Stimulated activated CD4-positive, alpha-beta T cell treated with anti-CD3 and anti-CD28 coated beads, Interleukin-4, amount 100 ng/mL, for 4 hours (primary cell): ENCODE measurements at places on chromosomes 7 and 10.

DNA sequence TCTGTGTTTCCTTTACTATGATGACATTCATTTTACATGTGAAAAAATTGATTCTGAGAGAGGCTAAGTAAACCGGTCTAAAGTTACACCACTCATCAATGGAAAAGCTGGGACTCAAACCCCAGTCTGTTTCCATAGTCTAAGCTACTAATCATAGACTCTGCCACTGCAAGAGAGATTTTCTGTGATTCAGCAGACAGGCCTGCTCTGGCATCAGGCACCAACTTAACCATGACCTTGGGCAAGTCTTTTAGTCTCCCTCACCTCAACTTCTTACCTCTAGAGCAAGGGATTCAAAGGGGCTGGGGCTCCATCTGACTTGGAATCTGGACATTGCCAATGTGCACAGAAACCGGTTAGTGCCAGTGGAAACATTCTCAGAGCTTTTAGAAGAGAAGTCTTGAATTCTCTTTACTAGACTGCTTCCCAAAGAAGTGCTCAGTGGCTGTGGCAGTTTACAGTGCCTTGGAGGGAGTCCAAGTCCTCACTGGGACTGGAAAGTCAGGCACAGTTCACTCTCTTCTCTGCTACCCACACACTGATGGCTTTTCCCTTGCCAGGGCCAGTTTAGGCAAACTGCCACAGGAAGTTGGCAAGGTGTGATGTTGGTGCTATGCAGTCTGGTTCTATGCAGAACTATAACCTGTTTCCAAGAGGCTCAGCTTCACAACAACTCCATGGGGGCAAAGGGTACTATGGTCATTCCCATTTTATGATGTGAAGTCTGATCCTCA is 4.5 kb upstream of the BLNK start:
- DNase-seq, result no peak

GRCh38 chr7:108120933-108121332 is 9.2 kb downstream of the LAMB4 start:
- DNase-seq, result no peak

GRCh38 chr10:129968853-129969183 is 4.7 kb upstream of the EBF3 start:
- DNase-seq, result no peak

- no peak for DNase-seq
Measured at GRCh38 chr7:93943816-93944540, 22.4 kb downstream of the GNG11 start.

DNA sequence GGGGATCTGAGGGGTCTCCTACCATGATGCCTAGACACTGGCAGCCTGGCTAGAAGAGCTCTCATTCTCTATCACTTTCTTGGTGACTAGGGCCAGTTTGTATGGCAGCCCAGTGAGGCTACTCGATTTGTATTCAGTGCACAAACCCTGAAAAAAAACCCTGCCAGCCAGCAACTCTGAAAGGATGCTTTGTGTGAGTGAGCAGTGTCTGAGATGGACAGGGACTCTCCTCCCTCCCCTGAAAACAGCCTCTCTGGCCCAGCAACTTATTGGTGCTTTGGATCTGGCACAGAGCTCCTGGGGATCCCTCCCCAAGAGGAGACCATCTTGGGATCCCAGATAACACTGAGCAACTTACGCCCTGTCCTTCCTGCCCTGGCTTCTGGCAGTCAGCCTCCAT is 10.8 kb upstream of the LRRC4 start:
- DNase-seq, result no peak

GRCh38 chr7:40772096-40772495 is 637.3 kb downstream of the SUGCT start:
- DNase-seq, result no peak

GRCh38 chr10:86968271-86968993 is at the start of gene ADIRF:
ADIRF (plus strand) TSS chr10:86968482; CDS start chr10:86968545, 63 bp downstream.
- DNase-seq, result no peak

- no peak for DNase-seq
Measured at GRCh38 chr7:110187877-110188554, 902.9 kb upstream of the LRRN3 start.

GRCh38 chr10:105592468-105592867 is 951.4 kb downstream of the SORCS3 start:
- no peak for DNase-seq

- DNase-seq, result no peak
Measured at GRCh38 chr10:8811201-8811600, 756.7 kb downstream of the GATA3 start.

DNA sequence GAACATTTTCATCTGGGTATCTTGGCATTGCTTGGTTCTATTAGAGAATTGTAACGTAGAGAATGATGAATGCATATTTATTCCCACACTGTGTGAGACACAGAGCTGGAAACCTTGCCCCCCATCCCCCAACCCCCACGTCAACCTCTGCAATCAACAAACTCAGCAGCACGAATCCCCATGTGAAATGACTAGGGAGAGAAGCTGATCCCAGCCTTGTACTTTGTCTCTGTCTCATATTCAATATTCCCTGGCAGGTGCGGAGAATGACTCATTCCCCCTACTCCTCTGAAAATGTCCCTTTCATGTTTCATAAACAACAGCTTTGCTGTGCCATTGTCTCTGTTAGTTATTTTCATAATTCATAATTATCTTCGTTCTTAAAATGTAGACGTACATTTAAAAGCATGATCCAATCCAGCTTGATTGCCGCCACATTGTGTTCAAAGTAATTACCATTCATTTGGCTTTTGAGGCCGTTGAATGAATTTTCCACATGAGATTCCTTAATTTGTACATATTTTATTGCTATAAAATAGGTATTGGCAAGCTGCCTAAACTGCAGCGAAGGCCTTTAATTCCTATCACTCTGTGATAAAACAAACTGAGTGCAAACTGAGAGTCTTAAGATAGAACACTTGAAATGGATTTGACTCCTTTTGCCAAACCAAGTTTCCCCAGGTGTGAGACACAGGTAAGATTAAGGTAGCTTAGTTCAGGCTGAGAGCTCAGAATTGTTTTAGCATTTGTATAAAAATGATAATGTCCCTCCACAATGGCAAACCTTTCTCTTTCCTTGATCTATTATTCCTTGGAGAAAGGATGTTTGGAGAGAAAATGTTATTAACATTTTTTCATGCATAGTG is 920.2 kb downstream of the TYW1 start:
- no peak for DNase-seq

DNA sequence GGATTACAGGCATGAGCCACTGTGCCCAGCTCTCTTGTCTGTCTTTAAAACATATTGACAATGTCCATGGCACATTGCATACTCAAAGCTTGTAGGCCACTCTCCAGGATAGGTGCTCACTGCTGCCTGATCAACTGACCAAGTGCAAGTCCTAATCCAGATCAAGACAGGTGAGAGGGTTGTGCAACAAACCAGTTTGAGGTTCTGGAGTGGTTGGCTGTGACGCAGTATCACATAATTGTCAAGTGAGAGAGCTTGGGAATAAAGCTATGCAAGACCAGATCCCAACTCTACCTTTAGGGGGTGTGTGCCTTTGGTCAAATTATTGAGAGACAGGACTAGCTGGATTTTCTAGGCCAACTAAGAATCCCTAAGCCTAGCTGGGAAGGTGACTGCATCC is 43.0 kb upstream of the OPN4 start:
- no peak for DNase-seq

DNA sequence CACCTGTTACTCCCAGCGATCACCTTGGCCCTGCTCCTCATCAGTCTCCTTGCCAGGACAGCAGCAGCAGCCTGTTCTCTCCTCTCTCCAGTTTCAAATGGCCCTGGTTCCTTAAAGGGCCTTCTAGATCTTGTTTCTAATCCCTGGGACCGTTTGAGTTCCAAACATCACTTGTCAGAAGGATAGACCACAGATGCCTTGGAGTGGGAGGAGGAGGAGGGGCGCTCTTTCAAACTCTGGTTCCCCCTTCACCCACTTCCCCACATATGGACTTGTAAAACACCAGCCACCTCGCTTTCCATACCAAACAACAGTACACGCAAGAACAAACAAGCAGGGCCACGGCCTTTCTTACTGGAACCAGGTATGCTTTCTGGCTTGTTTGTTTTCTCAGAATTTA is 104.8 kb downstream of the PLXNA4 start:
- no peak for DNase-seq

DNA sequence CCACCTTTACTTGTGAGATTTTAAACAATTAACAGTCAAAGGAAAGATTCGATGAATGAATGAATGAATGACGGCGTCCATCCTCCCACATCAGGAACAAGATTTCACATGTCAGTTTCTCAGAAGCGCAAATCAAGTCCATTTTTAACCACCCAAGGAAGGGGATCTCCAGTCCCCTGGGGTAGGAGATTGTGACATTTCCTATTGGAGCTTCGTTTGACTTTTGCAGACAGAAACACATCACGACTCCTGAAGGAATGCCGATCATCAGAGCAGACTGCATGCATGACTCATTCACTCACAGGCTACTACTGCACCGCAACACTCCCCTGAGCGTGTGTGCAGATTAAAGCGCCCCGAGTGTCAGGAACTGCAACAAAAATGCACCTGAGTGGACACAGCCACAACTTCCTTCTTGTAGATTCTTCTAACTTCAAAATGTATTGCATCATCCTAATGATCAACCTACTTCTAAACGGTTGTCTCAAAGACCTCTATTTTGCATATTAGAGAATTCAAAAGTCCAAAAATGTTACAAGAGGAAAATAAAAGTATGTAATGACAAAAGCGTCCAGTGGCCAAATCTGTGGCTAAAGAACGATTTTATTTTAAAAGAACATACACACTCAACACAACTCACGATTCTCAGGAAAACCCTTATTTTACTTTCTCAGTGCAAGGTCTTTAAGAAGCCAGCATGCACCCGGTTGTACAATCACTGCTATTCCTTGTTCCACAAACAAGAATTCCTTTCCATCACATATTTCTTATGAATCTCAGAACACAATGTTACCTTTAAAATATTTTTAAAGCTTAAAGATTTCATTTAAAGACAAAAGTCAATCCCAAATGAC is 172.6 kb downstream of the FAM107B start:
- DNase-seq, result no peak

- no peak for DNase-seq
Measured at GRCh38 chr7:1919539-1920265, 249.6 kb downstream of the ELFN1 start.

DNA sequence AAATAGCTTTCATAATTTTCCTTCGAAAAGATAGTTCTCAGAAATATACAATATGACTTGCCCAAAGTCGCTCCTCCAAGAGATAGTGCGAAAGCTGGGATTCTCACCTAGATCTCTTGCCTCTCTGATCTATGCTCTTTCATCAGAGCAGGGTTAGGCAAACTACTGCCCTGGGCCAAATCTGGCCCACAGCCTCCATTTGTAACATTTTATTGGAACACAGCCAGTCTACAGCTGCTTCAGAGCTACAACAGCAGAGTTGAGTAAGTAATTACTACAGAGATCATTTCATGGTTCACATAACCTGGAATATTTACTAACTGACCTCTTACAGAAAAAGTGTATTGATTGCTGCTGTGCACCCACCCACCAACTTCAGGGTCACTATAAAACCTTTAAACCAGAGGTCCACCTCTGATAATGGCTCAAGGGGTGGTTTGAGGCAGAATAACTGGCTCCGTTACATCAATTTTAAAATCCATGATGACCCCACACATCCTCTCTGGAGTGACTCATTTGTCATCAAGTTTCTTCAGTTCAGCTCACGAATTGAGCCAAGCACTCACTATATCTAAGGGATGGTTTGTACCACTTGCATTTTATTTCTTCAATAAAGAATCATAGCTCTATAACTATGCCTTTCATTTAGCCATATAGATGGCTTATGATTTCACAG is 1019.0 kb downstream of the XPNPEP1 start:
- no peak for DNase-seq

DNA sequence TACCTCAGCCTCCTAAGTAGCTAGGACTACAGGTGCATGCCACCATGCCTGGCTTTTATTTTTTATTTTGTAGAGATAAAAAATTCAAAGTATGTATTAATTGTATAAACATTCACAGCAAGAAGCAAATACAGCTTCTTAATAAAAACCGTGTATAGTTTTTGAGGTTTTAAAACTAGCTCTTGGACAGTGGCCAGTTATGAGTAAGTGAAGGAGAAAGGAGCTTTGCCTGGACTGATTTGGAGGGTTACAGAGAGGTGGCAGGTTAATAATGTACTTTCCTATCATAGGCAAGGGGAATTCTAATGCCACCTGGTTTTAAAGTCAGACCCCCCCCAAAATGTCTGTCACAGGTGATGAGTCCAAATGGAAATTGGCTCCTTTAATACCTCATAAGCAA is 43.4 kb downstream of the ZNRF2 start:
- DNase-seq, result no peak

DNA sequence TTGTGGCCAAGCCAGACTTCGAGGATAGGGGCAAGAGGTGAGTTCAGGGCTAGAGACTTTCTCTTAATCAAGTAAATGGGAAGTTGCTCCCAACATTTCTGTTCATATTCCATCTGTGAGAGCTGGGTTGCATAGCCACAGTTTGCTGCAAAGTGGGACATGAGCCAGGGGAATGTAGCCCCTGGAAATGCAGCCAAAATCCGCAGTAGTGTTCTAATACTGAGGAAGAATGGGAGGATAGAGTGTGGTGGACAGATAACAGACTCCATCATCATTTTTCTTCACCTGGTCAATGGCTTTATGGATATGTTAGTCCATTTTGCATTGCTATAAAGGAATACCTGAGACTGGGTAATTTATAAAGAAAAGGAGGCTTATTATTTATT is 177.7 kb downstream of the SKIDA1 start:
- DNase-seq, result no peak

- DNase-seq, result no peak
Measured at GRCh38 chr10:12849319-12850181, 152.0 kb downstream of the CCDC3 start.

- DNase-seq, result no peak
Measured at GRCh38 chr7:23207884-23208283, 26.0 kb downstream of the NUP42 start.

DNA sequence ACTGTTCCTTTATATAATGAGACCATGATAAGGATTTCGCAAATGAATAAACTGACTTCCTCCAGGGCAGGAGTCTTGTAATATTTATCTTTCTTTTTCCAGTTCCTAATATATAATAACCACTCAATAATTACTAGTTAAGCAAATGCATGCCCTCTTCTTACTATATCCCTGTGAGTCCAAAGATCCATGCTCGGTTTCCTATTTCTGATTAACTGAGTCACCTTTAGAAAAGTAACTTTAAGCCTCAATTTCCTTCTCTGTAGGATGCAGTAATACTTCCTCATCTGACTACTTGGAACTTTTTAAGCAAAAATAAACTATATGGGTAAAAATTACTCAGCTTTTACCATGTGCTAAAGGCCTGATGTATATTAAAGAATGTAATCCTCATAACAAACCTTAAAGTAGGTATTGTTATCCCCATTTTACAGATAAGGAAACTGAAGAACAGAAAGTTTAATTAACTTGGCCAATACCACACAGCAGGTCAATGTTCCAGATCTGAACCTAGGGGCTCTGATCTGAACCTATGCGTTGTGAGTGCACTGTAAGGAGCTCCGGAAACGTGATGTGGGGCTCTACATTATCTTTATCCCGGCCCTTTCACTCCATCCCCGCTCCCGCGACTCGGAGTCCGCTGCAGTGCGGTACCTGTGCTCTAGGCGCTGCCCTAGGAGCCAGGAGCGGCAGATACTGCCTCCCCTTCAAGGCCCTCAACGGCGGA is 458 bp downstream of the COX15 start:
- no peak for DNase-seq
